ENCODE measurements at places on chromosomes 1 and 21.

- no peak for DNase-seq
These were observed 300 bp downstream of the USP24 start for GRCh38 chr1:55214934-55215193.

GRCh38 chr1:18469514-18469913 is 11.2 kb upstream of the KLHDC7A start:
- no peak for DNase-seq

DNA sequence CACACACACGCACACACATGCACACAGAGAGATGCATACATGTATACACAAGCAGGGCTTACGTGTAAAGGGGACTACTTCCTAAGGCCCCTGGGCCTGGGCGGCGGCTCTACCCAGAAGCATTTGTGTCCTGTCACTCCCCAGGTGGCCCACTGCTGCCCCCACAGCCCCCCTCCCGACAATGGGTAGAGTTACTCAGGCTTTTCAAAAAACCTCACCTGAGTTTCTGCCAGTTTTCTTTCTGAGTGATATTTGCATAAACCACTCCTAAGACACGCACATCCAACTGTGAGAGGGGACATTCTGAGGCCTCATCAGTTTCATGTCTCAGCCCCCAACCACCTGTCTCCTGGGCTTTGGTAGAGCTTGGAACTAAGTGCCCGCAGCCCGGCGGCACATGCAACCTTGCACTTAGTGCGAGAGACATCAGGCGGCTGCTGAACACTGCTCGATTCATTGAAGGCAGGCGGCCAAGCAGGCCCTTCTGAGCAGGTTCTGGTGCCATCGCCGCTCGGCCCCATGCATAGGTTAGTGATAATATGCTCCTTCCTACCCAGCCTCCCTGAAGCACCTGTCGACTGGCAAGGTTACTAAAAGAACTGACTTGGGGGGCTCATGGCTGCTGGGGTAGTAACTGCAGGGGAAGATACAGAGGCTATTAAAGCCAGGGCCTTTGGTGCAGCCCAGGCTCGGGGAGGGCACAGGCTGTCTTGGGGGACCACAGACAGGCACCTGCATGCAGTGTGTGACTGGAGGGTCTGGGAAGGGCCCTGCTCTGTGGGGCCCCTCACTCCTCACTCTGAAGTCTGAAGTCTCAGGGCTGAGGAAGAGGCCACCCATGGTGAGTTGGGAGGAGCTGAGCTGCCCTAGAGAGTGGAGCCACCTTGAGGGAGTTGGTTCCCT is 364.2 kb upstream of the VAMP3 start:
- no peak for DNase-seq

DNA sequence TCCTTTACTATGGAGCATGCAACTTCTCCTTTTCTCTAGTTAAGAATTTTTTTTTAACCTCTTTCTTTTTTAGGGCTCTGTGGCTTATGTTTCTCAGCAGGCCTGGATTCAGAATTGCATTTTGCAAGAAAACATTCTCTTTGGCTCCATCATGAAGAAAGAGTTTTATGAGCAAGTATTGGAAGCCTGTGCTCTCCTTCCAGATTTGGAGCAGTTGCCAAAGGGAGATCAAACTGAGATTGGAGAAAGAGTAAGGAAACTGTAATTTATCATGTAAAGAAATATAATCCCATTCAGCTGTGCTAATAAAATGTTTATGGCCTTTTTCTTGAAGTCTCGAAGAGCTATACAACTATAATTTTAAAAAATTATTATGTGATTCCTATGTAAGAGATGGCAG is 70.1 kb downstream of the HSPA13 start:
- no peak for DNase-seq

DNA sequence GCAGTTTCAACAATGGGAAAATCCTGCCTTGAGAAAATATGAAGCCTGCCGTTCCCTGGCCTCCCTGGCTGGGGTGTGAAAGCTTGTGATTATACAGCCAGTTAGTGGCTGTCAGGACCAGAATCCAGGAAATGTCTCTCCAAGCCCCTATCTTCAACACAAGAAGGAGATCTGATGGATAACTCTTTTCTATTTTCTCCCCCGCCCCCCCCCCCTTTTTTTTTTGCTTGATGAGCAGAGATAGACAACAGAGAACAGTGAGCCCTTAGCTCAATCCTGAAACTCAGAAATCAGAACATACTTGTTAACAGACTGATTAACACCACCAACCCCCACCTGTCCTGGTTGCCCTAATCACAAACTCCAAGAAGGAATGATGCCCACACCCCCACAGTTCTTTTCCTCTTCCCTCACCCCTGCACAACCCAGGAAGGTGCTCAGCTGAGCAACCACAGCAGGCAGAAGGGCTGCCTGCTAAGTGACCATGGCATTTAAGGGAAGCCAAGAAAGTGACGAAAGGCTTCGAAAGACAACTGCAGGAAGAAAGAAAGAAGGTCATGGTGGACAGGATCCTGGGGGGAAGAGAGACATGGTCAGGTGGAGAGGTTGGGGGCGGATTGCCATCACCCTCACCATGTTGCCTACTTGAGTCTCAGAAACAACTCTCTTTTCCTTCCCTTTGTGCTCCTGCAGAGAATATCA is 12.3 kb upstream of the DENND2D start:
- no peak for DNase-seq

DNA sequence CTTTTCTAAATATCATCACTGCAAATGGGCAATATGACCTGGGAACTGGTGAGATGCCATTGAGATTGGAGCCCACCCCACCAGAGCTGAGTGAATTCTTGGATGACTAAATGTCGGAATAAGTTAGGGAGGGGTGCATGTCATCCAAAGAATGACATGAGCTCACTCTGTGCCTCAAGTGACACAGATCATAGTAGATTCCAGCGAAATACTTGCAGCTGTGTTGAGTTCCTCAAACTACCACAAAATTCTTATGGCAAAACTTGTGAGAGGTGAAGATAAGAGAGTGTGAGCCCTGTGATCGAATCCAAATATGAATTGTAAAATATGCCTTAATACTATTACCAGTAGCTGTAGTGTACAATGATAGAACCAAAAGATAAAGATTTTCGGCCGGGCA is 2.3 kb upstream of the TCP10L start:
- DNase-seq = no peak

GRCh38 chr1:30782361-30783255 is 25.0 kb upstream of the LAPTM5 start:
- DNase-seq = peak; percentile 76

- no peak for DNase-seq
These were observed 43.0 kb downstream of the GNB1 start for GRCh38 chr1:1847890-1848289.

DNA sequence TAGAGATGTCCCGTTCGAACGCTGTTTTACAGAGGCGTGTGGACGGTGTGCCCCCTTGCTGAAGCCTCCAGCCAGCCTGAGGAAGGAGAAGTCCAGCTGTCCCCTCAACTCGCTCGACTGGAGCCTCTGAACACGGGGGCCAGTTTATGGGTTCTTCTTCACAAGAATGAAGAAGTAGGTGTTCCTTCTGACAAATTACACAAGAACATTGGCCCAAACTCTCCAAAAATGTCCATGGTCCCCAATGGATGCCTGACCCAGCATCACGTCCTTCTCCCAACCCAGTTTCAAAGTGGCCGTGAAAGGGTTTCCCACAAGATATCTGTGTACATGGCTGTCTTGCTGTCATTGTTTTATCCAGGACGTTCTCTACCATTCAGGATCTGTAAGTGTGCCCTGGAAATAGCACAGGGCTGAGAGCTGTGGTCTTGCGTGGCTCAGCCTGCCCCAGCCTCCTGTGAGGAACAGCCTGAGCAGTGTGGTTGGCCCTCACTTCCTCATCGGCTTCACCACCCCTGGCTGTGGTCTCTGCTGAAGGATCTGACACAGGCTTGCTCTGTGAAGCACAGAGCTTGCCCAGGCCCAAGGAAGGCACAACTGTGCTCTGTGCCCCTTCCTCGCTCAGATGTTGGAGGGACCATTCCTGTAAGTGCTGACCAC is 1.0 kb upstream of the S100B start:
- peak; percentile 58 for DNase-seq

GRCh38 chr1:204073837-204074273 is 940 bp downstream of the SOX13 start:
- DNase-seq = no peak

- DNase-seq = no peak
These were observed 251.0 kb downstream of the TTLL7 start for GRCh38 chr1:83747853-83748482.

- no peak for DNase-seq
These were observed 714.7 kb upstream of the NEGR1 start for GRCh38 chr1:72997041-72997440.

DNA sequence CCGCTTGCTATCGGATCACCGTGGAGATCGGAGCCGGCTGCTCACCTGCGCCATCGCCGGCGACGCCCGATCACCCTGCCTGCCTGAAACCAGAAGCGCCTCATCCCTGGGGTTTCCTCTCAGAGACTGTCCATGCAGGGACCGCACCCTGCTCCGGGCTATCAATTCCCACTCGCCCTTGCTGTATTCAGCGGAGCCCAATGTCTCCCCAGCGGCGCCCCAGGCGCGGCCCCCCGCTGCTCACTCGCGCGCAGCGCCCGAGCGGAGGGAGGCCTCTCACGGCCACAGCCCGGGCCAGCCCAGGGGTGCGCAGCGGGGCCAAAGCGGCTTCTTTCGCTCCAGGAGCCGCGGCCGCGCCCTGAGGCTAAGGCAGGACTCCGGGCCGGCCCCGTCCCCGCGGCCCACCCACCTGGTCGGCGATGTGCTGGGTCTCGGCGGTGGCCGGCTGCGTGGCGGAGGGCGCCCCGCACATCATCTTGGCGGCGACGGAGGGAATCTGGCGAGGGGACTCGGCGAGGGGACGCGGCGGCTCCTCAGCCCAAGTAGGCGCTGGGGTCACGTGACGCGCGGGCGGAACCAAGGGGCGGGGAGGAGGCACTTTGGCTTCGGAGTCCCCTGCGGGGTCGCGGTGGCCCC is at the start of gene CSTB:
TSS of gene CSTB (minus strand) at position 514 of the 636 bp plus-strand sequence. CDS start at position 475, 39 bp downstream.
- peak; percentile 82 for DNase-seq

DNA sequence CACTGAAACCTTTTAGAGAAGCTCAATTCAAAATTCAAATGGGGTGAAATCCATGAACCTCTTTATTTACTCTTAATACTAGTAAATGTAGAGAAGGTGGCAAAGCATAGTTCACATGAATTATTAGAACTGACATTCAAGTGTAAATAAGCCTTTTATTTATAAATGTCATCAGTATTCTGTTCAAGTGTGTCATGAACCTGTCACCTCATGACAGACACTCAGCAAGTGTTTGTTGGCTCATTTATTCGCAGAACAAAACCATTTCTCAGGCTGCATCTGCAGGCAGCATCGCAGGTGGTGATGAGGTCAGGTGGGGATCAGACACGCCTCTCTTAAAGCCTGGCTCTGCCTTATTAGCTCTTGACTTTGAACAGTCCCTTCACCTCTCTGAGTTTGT is 116.6 kb downstream of the SETD4 start:
- DNase-seq = no peak

DNA sequence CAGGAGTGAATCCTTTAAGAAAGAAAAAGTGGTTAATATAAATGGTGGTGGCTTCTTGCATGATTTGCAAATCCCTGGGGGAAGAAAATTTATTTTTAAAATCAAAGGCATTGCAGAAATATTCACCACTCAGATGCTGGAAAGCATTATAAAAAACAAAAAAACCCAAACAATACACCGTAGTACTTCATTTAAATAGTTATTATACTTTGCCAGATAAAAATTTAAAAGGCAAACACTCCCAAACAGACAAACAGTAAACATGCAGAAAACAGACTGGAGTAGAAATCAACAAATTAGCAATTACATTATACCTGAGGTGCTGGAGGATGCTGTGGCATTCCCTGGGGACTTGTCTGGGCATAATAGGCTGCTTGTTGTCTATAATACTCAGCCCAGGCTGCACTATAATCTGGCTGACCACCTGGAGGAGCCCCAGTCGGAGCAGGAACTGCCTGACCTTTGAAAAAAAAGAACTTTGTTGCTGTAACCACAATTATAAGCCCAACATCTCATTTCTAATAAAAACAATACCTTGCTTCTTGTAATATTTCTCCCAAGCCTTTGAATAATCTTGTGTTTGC is 29.9 kb downstream of the FUBP1 start:
- no peak for DNase-seq

DNA sequence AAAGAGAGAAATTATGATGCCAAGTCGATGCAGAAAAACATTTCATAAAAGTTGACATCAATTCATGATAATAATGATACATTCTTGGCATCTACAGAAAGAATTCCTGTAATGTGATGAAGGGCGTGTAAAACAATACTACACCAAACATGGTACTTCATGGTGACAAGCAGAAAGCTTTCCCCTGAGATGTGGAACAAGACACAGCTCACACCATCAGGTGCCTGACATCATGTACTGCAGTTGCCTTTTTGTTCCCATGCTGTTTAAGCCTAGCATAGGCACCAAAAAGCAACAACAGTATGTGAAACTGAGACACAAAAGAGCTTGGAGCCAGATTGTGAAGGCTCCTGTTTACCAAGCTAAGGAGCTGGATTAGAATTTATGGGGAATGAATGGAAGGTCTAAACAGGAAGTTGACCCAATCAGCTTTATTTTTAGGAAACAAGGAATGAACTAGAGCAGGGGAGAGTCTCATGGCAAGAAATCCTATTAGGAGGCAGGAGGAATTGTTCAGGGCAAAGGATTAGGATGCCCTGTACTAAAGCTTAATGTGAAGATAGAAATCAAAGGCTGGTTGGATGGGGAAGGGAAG is 67.2 kb downstream of the SYDE2 start:
- DNase-seq = no peak

DNA sequence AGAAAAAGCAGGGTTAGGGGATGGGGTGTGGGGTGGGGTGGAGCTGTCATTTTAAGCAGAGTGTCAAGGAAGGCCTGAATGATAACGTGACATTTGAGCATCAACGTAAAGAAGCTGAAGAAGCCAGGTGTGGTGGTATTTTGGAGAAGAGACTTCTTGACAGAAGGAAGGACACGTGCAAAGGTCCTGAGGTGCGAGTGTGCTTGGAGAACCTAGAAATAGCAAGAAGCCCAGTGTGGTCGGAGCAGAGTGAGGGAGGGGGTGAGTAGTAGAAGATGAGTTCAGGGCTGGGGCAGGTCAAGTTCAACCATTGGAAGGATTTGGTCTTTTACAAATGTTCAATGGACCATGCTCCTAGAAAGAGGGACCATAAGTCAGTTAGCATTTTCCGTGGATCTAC is 140.2 kb upstream of the ZBTB40 start:
- no peak for DNase-seq

- no peak for DNase-seq
These were observed 9.9 kb downstream of the CELF3 start for GRCh38 chr1:151706464-151707415.

GRCh38 chr1:38207275-38207674 is 160.7 kb upstream of the POU3F1 start:
- DNase-seq = no peak

- DNase-seq = peak; percentile 41
These were observed 4.4 kb downstream of the NME7 start for GRCh38 chr1:169363046-169363730.

DNA sequence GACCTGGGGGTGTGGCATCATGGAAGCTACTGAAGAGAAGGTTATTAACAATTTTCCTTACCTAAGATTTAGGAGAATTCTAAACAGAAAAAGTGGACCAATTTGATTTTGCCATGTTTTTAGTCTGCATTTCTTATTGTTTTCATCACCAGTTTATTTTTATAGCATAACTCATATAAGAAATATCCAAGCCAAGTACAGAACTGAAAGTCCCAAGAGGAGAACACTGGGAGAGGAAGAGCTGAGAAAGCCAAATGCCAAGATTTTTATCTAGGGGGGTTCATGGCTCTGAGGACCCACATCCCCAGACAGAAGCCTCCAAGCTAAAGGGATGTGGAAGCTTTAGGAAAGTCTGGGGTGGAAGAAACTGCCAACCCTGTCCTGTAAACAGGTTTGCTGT is 109.4 kb upstream of the DUSP10 start:
- DNase-seq = no peak
